GM04503 (cell line): ENCODE measurements at places on chromosomes 5 and 9.

DNA sequence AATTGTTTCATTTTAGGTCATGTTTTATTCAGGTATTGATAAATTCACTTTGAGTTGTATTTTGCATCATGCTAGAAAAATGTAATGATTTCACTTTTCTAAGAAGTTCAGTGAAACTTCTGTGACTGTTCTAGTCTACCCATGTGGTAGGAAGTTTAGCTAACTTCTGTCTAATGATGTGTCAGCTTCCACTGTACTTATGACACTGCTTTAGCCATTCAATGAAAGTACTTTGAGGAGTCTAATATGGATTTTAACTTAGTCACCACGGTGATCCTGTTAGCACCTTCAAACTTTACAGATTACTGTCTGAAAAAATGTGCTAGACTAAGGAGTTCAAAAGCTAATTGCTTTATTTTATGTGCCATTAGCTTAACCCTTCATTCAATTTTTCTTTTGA lies 1510.5 kb upstream of the CDH9 start:
- DNase-seq, result no peak

DNA sequence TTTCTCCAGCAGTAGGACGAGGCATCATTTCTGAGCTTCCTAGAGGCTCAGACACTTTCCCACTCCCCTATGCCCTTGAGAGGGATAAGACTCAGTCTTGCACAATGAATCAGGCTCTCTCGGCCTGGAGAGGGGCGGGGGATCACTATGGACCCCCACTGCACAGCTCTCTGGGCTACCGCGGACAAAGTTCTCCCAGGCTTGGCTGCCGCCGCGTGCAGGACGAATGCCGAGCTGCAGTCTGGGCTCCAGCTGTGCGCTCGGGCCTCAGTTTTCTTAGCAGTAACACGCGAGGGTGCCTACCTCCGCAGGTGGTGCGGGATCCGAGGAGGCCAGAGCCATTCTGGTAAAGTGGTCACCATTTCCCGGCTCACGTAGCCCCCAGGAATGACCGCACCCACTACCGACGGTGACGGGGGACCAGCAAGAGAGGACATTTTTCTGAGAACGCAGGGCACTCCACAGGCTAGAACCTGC lies 3.4 kb upstream of the MYORG start:
- DNase-seq, result no peak

- DNase-seq, result no peak
Measured at GRCh38 chr5:69006030-69006429, 87.8 kb upstream of the SLC30A5 start.

DNA sequence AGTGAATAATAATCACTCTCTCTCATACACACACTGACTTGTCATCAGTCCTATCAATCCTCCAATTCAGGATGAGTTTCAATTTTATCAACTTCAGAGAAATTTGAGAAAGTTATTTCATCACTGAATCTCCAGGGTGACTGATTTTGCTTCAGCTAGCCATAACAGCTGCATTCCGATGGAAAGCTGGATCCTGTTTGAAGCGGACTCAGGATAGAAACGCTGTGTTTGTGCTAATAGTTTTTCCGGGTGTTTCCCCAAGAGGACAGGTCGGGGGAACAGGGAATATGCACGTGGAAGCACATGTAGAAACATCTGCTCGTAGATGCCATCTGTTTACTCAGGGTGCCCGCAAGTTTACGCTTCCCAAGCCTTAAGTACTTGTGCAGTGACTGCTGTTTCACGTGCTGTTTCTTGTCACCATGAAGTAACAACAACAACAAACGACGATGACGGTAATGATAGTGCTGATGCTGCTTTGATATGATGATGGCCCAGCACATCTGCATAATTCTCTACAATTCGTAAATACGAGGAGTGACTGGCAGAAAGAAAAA lies 263.7 kb upstream of the DAPK1 start:
- DNase-seq, result no peak

GRCh38 chr5:78041805-78042204 lies 252.7 kb downstream of the AP3B1 start:
- DNase-seq, result no peak

DNA sequence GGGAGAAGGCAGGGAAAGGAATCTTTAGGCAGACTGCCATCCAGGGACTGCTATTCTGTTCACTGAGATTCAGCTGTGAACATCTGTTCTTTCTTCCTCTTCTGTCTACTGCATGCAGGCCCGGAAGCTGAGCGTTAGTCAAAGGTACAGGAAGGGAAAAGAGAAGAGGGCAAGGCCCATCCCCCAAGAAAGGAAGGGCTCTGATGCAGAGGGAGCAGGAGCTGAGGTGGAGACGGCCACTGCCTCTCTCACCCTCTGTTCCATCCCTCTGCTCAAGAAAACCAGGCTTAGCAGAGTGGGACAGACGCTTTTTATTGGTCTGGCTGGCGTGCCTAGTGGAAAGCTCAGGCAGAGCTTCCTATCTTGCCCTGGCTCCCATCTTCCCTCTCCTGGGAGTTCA lies 57.6 kb downstream of the PFDN1 start:
- no peak for DNase-seq

DNA sequence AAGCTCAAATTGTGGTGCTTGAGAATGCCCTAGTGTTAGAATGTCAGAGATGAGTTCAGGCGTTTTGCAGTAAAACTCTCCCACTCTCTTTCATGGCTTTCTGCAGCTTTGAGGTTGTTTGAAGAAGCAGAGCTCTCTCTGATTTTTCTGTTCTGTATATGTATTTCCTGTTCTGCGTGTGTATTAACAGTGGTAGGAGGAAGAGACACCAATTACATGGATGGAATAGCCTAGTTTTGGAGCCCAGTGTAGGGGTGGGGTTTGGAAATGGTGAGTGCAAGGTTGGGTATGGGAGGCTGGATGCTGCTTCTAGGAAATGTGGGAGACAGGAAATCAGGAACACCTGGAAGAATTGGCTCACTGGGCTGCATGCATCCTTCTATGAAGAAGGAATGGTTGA lies 12.4 kb downstream of the LARP1 start:
- no peak for DNase-seq

- DNase-seq, result no peak
Measured at GRCh38 chr5:369151-369868, 47.8 kb downstream of the AHRR start.

GRCh38 chr5:135030956-135031812 lies 2.8 kb downstream of the PITX1 start:
- no peak for DNase-seq

DNA sequence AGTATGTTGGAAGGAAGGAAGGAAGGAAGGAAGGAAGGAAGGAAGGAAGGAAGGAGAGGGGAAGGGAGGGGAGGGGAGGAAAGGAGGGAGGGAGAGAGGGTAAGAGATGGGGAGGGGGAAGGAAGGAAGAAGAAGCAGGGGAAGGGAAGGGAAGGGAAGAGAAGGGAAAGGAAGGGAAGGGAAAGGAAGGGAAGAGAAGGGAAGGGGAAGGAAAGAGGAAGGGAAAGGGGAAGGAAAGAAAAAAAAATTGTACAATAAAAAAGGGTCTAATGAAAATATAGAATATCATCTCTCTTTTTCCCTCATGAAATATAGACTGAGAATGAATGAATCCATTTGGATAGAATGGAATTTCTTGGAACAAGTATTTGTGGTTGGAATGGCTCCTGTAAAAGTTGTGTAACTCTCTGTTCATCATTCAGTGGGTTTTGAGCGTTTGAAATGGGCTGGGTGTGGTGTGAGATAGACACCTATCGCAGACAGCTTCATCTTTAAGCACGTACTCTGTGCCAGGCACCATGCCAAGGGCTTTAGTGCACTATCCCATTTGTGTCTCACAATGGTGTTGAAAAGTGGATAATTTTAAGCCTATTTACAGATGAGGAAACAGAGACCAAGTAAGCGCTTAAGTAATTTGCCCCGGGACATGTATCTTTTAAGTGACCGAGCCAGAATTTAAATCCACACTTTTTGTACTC lies 11.6 kb upstream of the PAPPA start:
- DNase-seq, result no peak

- DNase-seq, result no peak
Measured at GRCh38 chr5:116507941-116508655, 66.5 kb downstream of the SEMA6A start.

DNA sequence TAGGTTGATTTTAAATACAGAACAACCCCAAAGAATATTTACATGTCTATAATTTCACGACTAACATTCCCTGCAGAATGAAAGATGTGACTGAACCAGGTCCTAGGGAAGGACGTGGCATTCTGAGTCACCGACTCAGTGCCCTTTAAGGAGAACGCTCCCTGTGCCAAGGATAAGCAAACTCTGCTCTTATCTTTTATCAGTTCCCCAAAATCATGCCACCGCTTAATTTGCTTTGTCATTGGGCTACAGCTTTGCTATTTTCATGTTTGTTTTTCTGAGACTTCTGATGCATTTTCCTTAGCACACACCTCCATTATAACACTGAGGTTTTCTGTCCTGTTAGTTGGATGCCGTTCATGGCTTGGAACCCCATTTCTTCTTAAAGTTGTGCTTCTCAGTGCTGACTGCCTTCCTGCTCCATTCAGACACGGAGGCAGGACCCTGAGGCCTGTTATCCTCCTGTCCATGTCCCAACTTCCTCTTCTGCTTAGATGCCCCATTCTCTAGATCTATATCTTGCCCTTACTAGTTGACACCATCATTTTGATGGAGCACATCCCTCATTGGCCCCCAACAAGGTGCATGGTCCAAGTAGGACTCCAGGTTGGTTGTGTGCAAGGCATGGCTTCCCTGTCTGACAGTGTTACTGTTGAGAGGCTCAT lies 11.2 kb upstream of the SEMA4D start:
- DNase-seq, result no peak

DNA sequence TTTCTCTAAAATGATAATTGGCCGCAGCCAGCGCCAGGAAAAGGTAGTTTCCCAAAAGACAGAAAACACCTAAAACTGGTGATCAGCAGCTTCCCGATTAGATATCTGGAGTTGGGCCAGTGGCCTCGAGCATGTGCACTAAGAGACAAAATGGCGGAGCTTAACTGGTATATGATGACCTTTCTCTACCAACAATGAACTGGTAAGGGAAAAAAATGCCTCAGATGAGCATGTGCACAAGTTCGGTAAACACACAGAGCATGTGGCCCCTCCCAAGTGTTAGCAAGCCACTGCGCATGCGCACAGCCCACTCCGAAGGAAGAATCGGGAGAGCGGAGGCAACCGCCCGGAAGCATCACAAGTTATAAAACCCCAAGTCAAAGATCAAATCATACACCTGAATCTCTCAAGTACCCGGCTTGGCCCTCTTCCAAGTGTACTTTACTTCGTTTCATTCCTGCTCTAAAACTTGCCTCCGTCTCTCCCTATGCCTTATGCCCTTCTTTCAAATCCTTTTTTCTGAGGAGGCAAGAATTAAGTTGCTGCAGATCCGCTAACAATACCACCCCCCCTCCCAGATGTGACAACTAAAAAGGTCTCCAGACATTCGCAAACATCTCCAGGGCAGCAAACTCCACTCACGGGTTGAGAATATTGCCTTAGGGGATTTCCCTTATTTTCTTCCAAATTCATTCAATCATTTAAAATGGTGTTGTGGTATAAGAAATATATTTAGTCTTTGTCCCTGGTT lies 15.0 kb upstream of the PTBP3 start:
- no peak for DNase-seq

GRCh38 chr5:53480416-53481158 lies at the start of gene FST:
FST (plus strand) TSS chr5:53480629; CDS start chr5:53480792, 163 bp downstream.
- DNase-seq, result no peak

DNA sequence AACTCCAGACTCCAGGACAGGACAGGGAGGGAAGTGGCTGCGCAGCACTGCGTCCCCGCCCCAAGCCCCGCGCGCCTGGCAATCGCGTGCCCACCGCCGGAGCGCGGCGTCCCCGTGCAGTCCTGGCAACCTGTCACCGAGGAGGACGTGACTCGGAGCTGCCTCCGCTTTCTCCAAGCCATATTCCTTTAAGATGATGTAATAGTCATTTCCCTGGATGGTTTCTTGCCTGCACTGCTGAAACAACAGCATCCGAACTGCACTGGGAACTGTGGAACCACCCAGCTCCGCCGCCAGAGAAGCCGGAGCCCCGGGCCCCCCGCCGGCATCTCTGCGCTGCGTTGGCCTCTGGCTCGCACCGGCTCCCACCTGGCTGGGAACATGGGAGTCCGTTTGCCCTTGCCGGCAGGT lies 34.5 kb downstream of the KCTD16 start:
- no peak for DNase-seq

- DNase-seq, result no peak
Measured at GRCh38 chr5:170854566-170854965, 7.3 kb upstream of the RANBP17 start.

DNA sequence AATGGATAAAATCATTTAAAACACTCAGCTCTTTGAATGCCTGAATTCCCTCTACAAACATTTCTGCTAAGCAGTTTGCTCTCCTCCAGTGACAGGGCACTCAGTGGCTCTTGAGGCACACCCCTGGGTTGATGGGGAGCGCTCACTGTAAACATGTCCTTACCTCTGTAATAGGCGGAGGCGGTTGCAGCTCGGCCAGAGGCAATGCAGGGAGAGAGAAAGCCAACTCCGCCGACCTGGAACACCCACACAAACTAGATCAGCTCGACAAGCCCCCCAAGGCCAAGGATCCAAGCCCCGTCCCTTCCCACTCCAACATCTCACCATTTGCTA lies 329 bp downstream of the CDC23 start:
- DNase-seq, result no peak

DNA sequence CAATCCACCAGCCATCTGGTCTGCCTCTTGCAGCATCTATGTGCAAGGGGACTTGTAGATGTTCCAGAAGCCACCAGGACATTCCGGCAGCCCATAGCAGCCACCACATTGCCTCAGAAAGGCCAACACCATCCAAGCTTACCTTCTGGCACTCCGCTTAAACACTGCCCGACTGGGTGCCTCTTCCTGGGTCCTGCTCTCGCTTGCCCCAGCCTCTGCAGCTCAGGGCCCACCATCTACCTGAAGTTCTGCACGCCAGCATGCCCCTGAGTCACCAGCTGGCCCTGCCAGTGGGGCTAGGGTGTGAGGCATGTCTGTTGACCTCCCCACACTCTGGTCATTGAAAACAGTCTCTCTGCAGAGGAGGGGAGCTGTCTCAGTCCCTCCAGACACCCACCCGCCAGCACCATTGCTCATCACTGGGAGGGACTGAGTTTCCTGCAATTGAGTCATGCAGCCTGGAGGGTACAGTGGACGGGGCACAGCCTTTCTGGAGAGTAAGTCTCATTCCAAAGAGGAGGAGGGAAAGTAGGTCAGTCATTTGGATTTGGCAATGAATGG lies 16.9 kb upstream of the COL5A1 start:
- DNase-seq, result no peak

- DNase-seq, result no peak
Measured at GRCh38 chr5:55918087-55919035, 67.2 kb downstream of the IL31RA start.

DNA sequence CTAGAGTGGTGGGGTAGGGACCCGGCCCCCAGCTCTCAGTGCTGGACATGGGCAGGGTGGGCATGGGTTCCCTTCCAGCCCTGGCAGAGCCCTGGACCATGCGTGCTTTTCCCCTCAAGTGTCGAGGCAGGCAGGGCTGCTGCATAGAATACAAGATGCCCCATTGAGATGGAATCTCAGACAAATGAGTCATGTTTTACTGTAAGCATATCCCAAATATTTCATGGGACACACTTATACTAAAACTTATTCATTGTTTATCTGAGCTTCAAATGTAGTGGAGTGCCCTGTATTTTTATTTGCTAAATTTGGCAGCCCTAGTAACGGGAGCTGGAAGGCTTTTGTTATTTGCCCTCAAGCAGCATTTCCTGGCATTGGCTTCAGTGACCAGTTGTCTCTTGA lies 3.2 kb upstream of the RNU6ATAC start:
- DNase-seq, result peak; percentile 50

- peak; percentile 82 for DNase-seq
Measured at GRCh38 chr9:110125207-110125751, 82.7 kb downstream of the C9orf152 start.
